A673 (cell line): ENCODE measurements at places on chromosomes 1 and 21.

DNA sequence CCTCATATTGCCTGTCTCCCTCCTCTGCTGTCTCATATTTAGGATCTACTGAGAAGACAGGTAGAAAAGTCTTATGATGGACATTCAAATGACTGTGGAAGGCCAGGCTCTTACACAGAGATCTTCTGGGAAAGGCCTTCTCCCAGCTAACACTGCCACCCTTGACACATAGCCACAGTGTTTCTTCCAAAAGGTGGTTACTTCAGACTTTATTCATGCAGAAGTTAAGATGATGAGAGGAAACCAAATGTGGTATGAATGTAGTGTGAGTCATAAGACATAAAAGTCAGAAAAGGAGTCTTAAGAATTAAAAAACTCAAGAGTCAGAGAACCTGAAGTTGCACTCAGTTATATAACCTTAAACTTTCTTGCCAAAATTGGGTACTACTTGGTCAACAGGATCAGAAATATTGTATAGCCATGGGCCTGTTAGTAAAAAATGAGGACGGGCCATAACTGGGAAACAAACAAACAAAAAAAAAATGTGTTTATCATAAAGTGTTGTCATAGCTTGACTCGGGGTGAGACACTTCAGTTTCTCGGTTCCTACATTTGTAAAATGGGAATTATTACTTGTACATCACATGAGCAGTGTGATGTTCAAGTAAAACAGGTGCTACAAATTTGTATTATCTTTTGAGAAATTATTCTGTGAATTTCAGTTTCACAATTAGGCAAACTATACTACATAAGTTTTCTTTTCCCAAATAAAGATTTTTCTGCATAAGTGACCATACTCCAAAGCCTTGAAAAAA is 1.2 kb upstream of the DENND1B start:
- DNase-seq: no peak

DNA sequence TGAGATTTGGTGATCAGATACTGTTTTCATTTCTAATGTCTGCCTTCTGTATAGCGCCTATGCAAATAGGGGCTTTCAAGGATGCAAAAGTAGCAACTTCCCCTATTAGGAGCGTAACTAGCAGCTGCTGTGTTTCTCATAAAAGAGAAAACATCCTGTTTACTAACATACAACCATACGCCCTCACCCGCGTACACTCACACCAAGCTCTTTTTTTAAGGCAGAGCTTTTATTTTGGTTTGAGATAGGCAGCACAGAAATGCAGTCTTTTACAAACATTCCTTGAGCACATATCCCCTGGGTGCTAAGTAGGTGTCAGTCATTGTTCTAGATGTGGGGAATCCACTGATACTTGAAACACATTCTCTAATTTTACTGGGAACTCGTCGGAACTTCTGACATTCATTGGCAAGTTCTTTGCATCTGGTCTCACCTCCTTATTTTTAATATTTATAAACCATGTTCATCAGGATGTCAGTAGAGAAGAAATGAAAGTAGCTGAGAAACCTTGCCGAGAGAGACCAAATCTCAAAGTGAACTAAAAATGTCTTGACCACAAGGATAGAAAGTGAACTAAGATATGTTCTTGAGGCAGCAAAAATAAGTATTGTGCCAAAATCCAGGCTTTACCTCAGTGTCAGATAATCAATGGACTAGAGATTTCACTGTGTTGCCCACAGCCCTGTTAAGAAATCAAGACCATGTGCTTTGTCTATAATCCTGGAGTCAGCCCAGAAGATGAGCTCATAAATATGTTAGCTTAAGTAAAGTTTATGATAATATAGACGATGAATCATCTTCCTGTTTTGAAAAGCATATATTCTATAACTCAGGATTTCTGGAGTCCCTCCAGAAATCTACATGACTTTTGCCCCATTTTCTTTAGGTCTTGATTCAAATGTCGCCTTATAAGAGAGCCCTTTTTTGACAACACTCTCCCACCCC is 350.9 kb downstream of the ST6GALNAC3 start:
- DNase-seq: peak; percentile 75

GRCh38 chr1:27455139-27455811 is 34.7 kb downstream of the WASF2 start:
- DNase-seq: no peak

DNA sequence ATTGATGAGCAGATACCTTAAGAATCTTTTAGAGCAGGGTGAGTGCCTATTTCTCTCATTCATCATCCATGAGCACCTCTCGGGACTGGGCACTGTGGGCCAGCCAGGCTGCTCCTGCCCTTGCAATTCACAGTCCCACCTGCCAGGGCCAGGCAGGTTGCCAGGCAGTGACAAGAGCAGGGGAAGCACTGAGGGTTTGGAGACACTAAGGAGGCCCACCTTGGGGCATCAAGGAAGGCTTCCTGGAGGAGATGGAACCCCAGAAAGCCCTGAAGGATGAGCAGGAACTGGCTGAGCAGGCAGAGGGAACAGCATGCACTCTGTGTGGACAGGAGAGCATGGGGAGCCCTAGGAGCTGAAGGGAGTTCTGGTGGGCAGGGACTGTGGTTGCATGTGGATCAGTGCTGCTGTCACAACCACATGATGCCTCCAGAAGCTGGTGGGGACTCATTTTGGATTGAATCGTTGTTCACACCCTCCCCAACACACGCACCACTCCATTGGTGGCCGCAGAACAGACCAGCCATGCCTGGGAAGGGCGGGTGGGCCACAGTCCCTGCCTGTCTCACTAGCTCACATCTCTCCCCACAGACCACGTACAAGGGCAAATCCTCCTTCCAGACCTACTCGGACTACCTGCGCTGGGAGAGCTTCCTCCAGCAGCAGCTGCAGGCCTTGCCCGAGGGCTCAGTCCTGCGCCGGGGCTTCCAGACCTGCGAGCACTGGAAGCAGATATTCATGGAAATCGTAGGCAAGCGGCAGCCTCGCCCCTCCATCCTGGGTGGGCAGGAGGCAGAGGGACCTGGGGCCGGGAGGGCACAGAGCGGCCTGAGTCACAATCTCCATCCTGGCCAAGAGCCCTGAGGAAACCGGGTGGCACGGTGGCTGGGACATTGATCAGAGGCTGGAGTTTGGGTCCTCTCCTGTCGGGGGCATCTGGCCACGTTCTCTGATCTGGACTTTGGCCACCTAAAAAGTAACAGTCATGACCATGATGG is 55.1 kb downstream of the DISP3 start:
- DNase-seq: no peak

- peak; percentile 12 for DNase-seq
These were observed 127.8 kb downstream of the LMX1A start for GRCh38 chr1:165228676-165229075.

GRCh38 chr1:83889707-83890106 is 109.2 kb downstream of the TTLL7 start:
- peak; percentile 88 for DNase-seq

- no peak for DNase-seq
These were observed 566 bp upstream of the PAQR7 start for GRCh38 chr1:25875856-25876692.

DNA sequence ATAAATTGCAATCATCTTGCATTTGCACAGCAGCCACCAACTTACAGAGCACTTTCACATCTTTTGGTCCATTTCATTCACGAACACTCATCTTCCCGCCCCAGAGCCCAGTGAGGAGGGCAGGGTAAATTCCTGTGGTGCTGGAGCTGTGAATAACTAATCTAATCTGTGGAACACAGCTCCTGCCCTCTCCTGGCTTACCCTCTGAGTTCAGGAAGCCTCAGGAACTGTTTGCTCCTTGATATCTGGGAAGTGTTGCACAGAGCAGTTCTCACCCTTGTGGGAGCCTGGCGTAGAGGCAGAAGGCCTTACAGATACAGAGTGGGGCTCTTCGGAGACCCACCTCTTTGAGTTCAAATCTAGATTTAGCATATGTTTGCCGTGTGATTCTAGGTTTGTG is 11.6 kb upstream of the RD3 start:
- DNase-seq: no peak

GRCh38 chr1:193355626-193356025 is 169.2 kb upstream of the B3GALT2 start:
- no peak for DNase-seq

DNA sequence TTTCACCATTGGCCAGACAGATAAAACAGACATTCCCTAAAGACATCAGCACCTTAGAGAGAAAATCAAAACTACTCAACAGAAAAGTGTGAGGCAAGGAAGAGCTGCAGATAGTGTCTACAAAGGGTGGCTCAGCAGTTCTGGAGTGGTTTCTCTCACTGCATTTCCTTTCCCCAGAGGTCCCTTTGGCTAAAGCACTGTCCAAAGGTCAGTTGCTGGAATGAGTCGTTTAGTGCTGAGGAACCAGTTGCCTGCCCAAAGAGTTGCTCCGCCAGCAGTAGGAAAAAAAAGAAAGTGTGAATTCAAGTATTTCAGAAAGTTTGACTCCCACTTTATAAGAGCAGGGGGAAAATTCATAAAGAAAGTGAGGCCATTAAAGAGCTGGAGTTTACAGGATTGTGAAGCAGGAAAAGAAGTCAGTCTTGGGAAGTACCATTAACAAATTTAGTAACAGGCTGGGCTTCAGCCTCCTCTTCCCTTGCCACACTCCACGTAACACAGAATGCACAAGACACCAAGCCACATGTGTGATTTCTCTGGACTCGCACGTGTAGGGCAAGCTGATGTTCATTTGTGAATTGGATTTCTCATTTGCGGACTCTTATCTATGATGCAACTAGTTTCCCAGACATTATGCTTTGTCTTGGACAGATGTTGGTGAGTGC is 122.2 kb downstream of the RUNX1 start:
- DNase-seq: no peak

DNA sequence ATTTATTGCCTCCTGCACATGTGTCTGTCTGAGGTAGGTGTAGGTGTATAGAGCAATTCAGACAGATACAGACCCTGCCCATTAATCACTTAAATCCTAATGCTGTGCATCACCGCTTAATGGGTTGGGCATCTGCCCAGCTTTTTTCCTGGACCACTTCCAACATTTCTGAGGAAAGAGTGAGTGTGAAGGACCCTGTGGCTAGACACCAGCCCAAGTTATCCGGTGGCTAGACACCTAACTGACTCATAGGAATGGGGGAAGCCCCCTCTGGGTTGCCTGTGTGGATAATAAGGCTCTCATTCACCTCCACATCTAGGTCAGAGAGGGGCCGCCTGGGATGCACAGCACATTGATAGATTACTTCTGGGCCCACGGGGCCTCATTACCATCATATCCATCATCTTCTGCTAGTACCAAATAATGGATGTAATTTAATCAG is 121.1 kb upstream of the RAVER2 start:
- peak; percentile 56 for DNase-seq

DNA sequence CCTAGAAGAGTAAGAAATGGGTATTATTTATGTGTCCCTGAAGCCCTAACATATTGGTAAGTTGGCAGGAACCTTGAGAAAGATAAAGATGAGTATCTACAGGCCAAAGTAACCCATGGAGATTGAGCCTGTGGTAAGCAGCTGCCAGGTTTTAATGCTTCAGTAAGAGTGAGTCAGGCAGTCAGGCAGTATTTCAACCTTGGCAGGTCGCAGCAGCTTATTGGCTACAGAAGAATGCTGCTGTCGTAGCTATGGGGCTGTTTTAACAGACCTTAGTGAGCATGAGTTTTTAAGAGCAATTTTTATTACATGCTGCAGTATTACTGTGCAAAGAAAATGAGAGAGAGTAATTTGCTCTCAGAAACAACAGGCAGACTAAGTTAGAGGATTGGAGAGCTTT is 10.3 kb upstream of the SLC30A10 start:
- no peak for DNase-seq

DNA sequence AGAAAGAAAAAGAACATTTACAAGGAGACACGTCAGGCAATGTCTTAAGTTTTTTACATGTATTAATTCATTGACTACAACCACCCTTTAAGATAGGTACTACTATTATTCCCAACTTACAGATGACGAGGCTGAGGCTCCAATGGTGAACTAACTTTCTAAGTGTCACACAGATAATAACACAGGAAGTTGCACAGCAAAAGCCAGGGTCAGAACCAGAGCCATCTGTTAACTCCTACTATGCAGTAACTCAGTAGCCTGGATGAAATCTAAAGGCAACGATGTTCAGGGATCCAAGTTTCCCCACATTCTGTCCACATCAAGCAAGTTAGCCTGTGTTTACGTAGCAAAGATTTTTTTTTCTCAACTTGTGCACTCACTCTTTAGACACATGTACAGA is 371.7 kb downstream of the PTPRC start:
- no peak for DNase-seq

GRCh38 chr1:86779308-86780191 is 75.2 kb downstream of the SH3GLB1 start:
- no peak for DNase-seq

- peak; percentile 18 for DNase-seq
These were observed 109.8 kb downstream of the MAST2 start for GRCh38 chr1:45913183-45913683.

DNA sequence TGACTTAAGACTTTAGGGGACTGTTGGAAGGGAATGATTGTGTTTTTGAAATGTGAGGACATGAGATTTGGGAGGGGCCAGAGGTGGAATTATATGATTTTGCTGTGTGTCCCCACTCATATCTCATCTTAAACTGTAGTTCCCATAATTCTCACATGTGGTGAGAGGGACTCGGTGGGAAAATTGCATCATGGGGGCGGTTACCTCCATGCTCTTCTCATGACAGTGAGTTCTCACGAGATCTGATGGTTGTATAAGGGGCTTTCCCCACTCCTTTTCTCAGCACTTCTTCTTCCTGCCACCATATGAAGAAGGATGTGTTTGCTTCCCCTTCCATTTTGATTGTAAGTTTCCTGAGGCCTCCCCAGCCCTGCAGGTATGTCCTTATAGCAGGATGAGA is 35.0 kb upstream of the SCAF4 start:
- no peak for DNase-seq

GRCh38 chr1:180183426-180183825 is 28.8 kb downstream of the QSOX1 start:
- no peak for DNase-seq

- no peak for DNase-seq
These were observed 32.0 kb upstream of the TTC22 start for GRCh38 chr1:54833121-54833520.

DNA sequence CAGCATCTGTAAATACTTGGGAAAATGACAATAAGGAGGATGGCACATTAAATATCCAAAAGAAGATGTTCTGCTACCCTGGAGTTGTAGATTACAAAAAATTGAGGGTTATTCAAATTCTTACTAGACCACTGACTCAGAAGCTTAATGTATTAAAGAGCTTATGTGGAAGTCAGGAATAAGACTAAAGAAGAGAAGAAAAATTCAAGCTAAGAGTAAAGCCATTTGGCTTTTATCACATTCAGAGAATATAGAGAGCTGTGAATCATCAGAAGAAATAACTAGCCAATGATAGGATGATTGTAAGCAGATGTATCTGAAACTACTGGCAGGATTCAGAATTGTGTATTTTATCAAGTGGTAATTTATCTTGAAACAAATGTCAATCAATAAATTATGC is 237.0 kb downstream of the TBX15 start:
- no peak for DNase-seq
